ENCODE measurements at places on chromosomes 7 and 10. TPM values are rescaled to one million over a fixed set of nuclear protein-coding genes. Genes with fewer than 3 reads are reported as not detected.

SNX10 gene
- 9.9 TPM for total RNA-seq

OIT3 gene
- not detected for total RNA-seq

OPN4 gene
- not detected for total RNA-seq

MRPS33 gene
- total RNA-seq, result 62.6 TPM

IGF2BP3 gene
- total RNA-seq, result 190 TPM

PLAC9 gene
- total RNA-seq, result 16.7 TPM

SUN3 gene
- total RNA-seq, result not detected

SPOCK2 gene
- 1.6 TPM for total RNA-seq

HOXA13 gene
- total RNA-seq, result not detected

Measured in H1 (cell line).